ENCODE measurements at places on chromosomes 4 and X. TPM values are rescaled to one million over a fixed set of nuclear protein-coding genes. Genes with fewer than 3 reads are reported as not detected.

Gene EPGN
- 0.18 TPM for total RNA-seq

GRCh38 chr4:54550395-54551171, 107.2 kb upstream of the KIT start:
- H3K27ac ChIP-seq = no peak overlapping the region
- no peak for DNase-seq
- no peak overlapping the region for H3K4me3 ChIP-seq

DNA sequence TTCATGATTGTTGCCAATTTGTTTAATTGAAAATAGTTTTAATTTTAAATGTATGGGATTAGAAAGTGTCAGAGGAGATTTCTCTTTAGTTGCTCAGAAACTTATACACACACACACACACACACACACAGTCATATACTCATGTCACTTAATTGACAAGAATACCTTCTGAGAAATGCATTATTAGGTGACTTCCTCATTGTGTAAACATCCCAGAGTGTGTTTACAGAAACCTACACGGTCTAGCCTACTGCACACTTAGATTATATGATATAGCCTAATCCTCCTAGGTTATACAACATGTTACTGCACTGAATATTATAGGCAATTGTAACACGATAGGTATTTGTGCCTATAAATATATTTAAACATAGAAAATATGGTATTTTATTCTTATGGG, 1327.4 kb downstream of the FSTL5 start:
- no peaks in the 10 kb centered on the region for H3K4me1 ChIP-seq
- no peaks in the 10 kb centered on the region for H3K36me3 ChIP-seq
- no peak overlapping the region for H3K4me3 ChIP-seq
- no peaks in the 10 kb centered on the region for H3K27me3 ChIP-seq
- no peak for DNase-seq

- H3K27ac ChIP-seq = no peak overlapping the region
- peaks cover 4% of the 10 kb centered on the region for H3K4me1 ChIP-seq
- H3K4me3 ChIP-seq = no peak overlapping the region
- DNase-seq = no peak
These were observed 67.5 kb downstream of the CAMK2D start for GRCh38 chr4:113694008-113694407.

Data from SJSA1 (cell line).